ENCODE measurements at places on chromosomes 5 and 9.

DNA sequence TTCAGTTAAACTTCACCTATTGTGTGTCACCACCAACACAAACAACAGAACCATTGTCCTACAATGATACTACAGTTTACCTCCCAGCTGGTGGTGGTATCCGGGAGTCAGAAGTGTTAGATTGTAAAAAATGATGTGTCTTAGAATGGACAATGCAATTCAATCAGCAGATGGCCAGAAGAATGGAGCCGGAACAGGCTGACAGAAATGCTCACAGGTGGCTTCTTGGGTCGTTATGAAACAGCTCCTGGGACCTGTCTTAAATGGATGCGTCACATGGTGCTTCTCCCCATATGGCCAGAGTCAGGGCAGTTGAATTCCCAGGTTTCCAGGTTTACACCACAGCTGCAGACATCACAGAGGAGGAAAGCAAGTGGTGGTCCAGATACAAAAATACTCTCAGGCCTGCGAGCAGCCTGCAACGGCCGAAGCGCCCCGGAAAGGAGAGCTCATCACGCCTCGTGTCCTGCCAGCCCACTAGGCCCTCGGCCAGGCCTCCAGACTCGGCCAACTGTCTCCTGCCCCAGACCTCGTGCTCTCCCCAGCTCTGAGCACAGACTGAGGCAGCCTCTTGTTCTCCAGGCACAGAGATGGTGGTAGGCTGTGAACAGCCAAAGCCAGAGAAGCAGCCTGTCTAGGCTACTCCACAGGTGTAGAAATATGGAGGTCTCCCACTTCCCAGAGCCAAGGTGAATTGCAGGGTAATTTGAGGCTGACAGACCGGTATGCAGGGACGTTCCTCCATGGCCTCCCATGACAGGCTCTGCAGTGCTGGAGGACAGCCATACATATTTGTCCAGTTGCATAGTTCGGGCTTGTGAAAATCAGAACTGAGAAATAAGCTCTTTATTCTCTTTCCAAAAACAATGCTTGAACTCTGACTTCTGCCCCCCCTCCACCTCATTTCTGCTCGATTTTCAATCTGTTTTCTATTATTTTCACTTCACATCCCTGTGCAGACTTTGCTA lies 98.5 kb upstream of the SPATA31C2 start:
- DNase-seq: no peak

DNA sequence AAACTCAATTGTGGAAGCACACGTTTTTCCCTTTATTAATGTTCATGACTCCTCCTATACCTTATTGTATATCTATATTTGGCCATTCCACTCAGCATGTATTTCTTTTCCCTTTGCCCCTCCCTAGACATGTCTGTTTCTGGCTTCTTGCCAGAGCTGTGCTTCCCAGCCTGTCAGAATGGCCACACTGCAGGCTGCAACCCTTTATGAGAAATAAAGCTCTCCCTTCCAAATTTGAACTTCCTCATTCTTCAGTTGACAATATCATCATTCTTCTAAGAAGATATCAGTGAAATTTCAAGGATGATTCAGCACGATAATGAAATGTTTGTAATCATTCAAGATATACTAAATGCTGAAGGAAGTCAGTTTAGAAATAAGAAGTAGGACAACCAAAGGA lies 107.6 kb upstream of the PRSS3 start:
- no peak for DNase-seq

- DNase-seq: no peak
These were observed 58.4 kb downstream of the SH3GL2 start for GRCh38 chr9:17637229-17637628.

DNA sequence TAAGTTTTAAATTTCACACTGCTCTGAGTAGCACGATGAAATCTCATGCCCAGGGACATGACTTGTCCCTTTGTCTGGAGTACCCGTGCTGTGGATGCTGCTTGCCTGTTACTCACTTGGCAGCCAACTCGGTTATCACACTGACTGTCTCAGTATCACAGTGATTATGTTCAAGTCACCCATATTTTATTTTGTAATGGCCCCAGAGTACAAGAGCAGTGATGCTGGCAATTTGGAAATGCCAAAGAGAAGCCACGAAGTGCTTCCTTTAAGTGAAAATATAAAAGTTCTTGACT lies 22.8 kb upstream of the SCGB3A2 start:
- DNase-seq: no peak

- no peak for DNase-seq
These were observed 11.6 kb downstream of the SSBP2 start for GRCh38 chr5:81739291-81739690.

GRCh38 chr9:129037767-129038098 lies 1.3 kb downstream of the MIGA2 start:
- DNase-seq: no peak

DNA sequence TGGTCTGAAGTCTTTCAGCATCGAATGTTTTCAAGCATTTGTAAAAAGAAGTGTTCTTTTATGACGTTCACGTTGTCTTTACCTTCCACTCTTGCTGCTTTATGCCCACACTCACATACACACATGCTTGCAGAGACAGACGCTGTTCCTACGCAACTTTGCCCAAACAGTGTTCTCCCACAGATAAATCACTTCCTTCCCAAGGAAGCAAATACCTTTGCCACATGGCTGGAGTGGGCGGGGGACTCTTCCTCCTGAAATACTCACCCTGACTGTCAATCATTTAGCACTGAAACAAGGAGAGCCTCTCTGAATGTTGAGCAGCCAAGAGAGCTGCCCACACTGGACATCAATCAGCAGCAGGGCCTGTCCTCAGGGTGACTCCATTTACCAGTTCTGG lies 22.4 kb upstream of the ASTN2 start:
- no peak for DNase-seq

DNA sequence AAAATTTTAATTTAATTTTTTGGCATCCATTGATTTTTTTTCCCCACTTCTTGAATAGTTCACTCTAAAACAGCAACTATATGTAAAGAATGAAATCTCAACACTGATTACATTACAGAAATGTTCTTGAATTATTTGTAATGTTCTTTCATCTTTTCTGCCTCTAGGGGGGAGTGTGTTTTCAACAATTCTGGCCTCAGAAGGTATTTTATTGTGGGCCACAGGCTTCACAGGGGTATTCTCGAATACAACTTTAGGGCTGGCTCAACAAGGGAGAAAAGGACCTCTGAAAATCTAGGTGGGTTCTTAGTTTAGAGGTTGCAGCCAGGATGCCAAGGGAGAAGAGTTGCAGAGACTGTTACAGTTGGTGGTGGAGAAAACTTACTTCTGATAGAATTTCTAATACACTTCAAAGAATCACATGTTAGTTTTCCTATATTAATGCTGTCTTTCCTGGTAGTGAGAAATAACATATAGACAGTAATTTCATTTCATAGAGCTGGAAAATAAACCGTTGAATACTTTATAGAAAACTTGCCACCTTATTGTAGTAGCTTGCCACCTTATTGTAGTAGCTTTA lies 3.6 kb upstream of the NPR3 start:
- no peak for DNase-seq

DNA sequence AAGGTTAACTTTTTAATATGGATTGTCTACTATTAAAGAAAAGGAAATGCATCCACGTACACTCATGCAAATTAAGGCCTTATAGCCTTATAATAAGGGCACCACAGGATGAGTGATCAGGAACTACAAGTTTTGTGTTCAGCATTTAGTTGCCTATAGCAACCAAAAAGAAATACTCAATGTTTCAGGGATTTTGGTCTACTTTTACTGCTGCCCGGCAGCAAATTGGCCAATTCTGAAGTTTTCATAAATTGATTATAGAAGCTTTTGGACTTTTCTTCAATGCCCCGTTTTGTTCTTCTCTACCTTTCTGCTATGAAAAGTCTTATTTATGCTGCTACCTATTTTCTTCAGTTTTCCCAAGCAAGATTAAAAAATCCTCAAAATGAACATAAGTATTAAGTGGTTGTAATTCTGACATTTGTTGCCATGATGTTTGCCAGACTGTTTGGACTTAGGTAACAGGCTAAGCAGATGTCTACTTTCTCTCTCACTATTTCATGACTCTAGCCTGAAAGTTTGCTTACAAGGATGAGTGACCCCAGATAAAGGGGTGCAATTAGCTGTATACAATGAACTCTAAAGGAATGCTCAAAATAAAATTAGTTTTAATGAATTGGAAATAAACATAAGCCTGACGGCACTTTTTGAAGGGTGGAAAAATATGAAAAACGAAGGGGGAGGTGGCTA lies 391.5 kb upstream of the DAB2 start:
- DNase-seq: no peak

GRCh38 chr5:114948363-114948762 lies 221.3 kb downstream of the TRIM36 start:
- DNase-seq: no peak

DNA sequence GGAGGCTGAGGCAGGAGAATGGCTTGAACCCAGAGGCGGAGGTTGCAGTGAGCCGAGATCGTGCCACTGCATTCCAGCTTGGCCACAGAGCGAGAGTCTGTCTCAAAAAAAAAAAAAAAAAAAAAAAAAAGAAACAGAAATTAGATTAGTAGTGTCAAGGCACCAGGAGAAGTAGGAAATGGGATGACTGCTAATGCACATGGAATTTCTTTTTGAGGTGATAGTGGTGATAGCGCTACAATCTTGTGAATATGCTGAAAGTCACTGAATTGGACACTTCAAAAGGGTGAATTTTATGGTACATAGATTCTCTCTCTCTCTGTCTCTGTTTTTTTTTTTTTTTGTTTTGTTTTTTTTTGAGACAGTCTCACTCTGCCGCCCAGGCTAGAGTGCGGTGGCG lies 42.1 kb upstream of the SUB1 start:
- no peak for DNase-seq

- no peak for DNase-seq
These were observed 507.4 kb downstream of the RASEF start for GRCh38 chr9:82555431-82556051.

GRCh38 chr9:93129691-93130500 lies 4.2 kb downstream of the NINJ1 start:
- no peak for DNase-seq

DNA sequence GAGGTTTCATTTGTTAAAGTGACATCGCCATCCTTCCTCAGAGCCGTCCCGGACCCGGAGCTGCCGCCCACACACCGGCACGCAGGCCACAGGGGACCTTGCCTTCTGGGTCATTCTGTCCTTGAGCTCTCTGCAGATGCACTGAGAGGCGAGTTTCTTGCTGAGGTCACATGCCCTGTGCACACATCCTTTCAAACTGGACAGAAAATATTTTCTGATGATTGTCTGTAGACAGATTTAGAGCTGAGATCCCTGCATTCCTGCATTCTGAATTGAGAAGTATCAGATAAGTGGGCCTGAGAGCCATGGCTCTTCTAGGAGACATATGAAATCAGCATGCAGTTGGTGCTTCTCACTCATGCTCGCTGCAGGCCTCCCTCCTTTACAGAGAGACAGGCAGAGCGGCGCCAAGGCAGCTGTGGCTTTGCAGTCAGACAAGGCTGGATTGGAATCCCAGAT lies 25.4 kb downstream of the BOD1 start:
- DNase-seq: no peak

DNA sequence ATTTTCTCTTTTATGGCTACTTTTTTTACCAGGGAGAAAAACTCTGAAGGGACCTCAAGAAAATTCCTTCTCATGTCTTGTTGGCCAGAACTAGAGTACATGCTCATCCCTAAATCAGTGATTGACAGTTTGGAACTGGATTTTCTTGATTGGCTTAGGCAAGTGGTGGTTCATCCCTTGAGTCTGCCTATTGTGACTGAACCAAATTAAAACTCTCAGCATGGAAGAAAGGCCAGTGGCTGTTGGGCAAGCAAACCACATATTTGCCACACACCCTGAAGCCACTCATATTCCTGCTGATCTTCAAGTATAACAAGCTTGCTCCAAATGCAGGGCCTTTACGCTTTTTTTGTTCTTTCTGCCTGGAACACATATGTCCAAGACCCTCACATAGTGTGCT lies 7.2 kb upstream of the HOMER1 start:
- no peak for DNase-seq

- no peak for DNase-seq
These were observed 366.9 kb downstream of the DEPDC1B start for GRCh38 chr5:60333005-60333571.

DNA sequence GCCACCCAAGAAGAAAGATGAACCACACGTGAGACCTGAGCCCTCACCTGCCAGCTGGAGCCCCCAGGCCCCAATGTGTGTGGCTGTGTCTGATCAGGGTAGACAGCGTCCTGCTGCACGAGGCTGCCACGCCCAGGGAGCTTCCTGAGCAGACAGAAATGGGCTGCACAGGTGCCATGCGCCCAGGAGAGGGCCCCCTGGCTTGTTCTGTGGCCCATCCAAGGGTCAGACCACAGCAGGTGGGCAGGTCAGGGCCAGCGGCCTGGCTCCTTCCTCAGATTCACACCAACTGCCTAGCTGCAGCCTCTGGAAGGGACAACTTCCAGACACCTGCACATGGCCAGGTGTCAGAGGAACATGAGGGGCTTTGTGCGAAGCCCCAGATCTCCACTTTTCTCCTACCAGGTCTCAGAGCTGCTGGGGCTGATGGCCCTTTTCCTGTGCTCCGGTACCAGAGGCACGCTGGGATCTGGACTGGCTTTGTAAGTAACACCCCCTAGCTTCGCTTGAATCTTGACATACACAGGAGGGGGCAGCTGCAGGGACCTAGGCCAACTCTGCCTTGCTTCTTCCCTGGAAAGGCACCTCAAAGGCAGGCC lies 10.8 kb downstream of the SARDH start:
- no peak for DNase-seq

DNA sequence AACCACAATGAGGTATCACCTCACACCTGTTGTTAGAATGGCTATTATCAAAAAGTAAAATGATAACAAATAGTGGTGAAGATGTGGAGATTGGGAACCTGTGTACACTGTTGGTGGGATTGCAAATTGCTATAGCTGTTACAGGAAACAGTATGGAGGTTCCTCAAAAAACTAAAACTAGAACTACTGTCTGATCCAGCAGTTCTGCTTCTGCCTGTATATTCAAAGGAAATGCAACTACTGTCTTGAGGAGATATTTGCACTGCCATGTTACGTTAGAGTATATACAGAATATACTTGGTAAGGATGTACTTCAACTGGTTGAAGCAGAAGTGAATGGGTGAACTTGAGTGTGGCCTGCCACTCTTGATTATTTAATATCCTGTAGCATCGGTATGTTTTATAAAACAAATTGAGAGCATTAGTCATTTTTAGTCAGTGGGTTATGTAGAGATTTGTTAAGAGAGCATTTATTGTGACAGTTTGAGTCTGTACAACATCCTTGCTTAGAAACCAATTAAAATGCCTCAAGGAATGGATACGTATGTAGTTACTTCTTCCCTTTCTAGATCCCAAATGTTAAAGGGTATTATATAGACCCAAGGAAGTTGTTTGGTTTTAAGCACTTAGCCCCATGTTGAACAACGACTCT lies 37.5 kb downstream of the ZCCHC7 start:
- no peak for DNase-seq

Data from stimulated activated CD8-positive, alpha-beta memory T cell treated with anti-CD3 and anti-CD28 coated beads, Interleukin-15, amount 100 ng/mL, for 1 hour (primary cell).